ENCODE measurements at places on chromosomes 16 and 17.
A peak's percentile ranks its signal among the peaks of the same experiment; 100 is the strongest.

- DNase-seq: no peak
Observed at GRCh38 chr17:54694287-54694887, 206.3 kb upstream of the TOM1L1 start.

GRCh38 chr16:11091021-11091785 is 146.8 kb downstream of the CLEC16A start:
- DNase-seq: no peak

- no peak for DNase-seq
Observed at GRCh38 chr16:85394456-85395206, 218.5 kb upstream of the GSE1 start.

DNA sequence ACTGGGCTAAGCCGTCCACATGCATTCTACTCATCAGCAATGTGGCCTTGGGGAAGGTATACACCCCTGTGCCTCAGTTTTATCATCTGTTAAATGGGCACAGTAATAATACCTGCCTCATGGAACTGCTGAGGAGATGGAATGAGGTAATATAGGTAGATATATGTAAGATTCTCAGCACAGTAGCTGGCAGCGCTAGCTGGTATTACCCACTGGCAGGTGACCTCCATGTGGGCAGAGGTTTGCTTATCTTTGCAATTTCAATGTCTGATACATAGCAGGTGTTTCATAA is 1.2 kb upstream of the SGCA start:
- no peak for DNase-seq

DNA sequence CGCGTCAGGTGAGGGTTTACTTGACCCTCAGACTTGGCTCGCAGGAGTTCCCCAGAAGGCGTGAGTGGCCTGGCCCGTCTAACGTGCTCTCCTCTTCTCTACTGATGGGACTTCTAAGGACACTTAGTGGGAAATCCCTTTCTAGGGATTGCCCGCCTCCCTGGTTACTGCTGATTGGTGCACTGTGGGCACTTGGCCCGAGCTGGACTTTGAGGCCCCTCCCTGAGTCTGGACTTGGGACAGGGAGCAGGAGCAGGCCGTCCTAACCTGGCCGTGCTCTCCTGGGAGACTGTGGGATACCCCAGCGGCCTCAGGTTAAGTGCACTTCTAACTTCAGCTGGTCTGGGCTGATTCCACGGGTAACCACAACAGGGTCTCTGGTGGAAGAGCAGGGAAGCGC is 14.7 kb downstream of the IFT140 start:
- DNase-seq: no peak

GRCh38 chr16:74768239-74768638 is 6.4 kb downstream of the FA2H start:
- no peak for DNase-seq

- DNase-seq: no peak
Observed at GRCh38 chr16:88761830-88762229, 23.2 kb downstream of the PIEZO1 start.

- DNase-seq: no peak
Observed at GRCh38 chr16:27374804-27375425, 27.1 kb upstream of the IL21R start.

GRCh38 chr17:29469276-29469675 is 79.1 kb downstream of the TAOK1 start:
- no peak for DNase-seq

DNA sequence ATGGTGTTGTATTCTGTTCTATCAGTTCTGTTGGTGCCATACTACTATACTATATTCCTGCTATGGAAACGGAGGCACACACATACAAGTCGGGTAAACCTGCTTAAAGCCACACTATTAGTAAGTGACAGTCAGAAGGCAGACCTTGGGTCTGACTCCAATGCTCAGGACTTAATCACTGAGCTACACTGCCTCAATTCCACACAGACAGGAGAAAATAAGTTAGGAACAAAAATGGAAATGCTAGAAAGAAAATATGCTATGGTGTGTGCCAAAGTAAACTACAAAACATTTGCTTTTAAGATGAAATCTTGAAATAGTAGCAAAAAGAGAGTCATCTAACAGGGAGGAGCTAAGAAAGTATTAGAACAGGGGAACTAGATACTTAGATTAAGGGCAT is 48.1 kb downstream of the MYO1D start:
- DNase-seq: no peak

- peak; percentile 67 for DNase-seq
Observed at GRCh38 chr17:81959362-81960129, 1.4 kb downstream of the NOTUM start.

DNA sequence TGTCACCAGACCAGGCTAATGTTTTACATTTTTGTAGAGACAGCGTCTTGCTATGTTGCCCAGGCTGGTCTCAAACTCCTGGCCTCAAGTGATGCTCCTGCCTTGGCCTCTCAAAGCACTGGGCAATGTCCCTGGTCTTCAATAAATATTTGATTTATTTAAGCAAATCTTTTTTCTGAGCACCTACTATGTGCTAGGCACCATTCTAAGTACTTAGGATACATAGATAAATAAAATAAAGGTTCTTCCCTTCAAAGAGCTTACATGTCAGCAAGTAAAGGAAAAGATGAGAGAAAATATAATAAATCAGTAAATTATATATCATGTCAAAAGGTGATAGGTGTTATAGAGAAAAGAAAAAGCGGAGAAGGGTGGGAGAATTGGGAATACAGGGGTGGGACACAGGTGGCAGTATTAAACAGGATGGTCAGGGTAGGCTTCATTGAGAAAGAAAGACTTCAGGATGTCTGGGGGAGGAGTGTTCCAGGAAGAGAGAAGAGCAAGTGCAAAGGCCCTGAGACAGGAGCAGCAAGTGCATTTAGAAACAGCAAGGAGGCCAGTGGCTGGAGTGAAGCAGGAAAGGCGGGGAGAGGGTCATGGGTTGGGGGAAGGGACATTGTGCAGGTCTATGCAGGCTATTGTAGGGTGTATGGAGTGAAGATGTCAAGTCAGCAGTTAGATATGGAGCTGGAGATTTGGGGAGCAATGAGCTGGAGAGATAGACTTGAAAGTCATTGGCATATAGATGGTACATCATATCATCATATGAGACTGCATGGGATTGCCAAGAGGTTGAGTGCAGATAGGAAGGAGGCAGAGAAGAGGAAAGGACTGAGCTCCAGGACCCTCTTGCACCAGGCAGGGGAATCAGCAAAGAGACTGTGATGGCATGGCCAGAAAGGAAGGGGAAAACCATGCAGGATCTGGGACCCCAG is 11.3 kb downstream of the ABCC3 start:
- no peak for DNase-seq

DNA sequence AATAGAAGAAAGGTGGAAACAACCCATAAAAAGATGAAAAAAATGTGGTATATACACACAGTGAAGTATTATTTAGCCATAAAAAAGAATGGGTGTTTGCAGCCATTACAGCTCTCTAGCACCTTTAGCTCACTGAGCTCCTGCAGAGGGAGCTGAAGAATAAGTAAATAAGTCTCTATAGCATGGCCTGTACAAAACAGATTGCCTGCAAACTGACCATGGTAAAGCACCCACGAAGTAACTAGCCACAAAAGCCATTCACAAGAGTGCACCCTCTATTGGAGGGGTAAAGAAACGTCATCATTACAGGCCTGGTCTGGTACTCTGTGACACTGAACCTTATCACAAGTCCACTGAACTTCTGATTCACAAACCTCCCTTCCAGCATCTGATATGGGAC is 76.3 kb downstream of the USP32 start:
- DNase-seq: no peak

- no peak for DNase-seq
Observed at GRCh38 chr16:68915589-68915988, 72.3 kb downstream of the TANGO6 start.

DNA sequence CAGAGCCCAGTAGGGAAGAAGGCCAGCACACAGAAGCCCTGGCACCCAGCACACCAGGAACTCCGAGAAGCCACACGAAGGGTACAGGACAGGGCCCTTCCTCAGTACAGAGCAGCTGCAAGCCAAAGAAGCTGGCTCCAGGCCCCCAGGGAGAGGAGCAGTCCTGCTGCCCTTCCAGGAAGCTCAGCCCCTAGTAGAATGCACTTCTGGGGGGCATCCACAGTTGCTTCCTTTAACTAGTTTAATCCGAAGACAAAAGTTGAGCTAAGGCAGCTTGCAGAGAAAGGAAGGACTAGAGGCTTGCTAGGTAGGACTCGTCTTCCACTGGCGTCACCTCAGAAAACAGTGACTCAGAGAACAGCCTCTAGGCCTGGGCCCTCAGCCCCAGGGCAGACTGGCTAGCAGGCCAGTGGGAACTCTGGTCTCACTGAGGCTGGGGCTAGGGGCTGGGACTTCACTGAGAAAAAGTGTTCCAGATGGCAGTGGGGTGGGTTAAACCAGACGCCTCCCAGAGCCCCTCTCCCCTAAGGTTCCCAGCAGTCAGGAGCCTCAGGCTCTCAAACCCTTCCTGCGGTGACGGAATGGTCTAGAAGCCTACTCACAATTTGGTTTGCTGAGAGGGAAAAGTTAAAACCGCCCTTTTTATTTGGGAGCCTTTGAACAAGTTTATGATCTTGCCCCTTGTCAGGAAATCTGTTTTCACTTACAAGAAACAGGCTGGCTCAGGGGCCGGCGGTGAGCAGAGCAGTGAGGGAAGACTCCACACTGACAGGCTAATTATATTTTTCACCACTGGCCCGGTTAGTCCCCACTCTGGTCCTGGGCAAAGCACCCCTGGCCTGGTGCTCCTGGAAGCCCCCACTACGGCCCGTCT is 41.4 kb downstream of the ACTG1 start:
- DNase-seq: no peak

- no peak for DNase-seq
Observed at GRCh38 chr16:57518922-57519321, 17.4 kb downstream of the CCDC102A start.

DNA sequence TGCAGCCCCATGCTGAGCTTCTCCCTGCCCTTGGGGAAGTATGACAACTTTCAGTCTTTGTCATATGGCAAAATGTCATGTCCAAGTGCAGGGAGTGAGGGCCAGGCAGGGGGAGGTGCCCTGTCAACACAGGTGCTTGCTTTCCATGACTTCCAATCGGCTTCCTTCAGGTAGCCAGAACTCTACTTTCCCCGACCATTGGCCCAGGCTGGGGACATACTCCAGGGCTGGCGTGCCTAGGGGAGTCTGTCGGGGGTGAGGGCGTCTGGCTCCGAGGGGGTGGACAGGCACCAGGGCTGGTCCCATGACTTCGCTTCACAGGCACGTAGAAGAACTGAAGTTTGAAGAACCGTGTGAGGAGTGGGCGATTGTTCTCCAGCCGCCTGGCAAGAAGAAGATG is 19.8 kb upstream of the PIK3R6 start:
- DNase-seq: no peak

DNA sequence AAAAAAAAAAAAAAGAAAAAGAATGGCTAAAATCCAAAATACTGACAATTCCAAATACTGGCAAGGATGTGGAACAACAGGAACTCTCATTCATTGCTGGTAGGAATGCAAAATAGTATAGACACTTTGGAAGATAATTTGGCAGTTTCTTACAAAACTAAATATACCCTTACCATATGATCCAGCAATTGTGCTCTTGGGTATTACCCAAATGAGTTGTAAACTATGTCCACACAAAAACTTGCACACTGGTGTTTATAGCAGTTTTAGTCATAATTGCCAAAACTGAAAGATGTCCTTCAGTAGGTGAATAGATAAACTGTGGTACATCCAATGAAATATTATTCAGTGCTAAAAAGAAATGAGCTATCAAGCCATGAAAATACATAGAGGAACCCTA is 8.5 kb upstream of the MEIOC start:
- DNase-seq: no peak

GRCh38 chr16:56838622-56839337 is 26.2 kb upstream of the SLC12A3 start:
- DNase-seq: no peak

DNA sequence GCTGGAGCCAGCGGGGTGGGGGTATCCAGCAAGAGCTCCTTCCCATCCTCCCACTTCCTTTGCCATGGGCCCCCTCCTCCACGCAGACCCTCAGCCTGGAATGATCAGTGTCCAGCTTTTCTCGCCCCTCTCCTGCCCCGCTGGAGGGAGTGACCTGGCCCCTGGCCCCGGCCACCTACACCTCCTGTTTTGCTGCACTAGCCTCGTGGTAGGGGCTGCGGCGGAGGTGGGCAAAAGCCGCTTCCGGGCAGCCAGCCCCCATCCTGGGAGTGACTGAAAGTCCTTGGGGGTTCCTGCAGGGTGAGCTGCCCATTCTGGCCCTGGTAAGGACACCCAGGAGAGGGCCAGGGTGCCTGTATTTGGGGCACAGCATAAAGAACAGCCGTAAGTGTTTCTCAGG is 295.7 kb downstream of the SEC14L1 start:
- no peak for DNase-seq

GRCh38 chr17:50853015-50853615 is 13.0 kb downstream of the TOB1 start:
- no peak for DNase-seq

DNA sequence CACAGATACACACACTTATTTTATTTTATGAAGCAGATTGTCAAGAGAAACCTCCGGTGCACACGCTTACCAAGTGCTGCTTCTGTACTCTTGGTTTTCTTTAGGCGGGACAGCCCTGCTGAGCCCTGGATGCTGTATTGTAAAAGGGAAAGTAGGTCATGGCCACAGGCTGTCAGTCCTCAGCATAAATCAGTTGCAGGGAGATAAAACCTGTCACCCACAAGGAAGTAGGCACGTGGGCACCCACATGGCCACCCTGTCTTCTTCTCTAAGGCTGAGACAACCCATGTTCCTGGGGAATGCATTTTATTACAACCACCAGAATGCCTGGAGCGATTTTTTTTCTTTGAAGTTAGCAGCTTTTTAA is 59.3 kb downstream of the ASIC2 start:
- DNase-seq: no peak

DNA sequence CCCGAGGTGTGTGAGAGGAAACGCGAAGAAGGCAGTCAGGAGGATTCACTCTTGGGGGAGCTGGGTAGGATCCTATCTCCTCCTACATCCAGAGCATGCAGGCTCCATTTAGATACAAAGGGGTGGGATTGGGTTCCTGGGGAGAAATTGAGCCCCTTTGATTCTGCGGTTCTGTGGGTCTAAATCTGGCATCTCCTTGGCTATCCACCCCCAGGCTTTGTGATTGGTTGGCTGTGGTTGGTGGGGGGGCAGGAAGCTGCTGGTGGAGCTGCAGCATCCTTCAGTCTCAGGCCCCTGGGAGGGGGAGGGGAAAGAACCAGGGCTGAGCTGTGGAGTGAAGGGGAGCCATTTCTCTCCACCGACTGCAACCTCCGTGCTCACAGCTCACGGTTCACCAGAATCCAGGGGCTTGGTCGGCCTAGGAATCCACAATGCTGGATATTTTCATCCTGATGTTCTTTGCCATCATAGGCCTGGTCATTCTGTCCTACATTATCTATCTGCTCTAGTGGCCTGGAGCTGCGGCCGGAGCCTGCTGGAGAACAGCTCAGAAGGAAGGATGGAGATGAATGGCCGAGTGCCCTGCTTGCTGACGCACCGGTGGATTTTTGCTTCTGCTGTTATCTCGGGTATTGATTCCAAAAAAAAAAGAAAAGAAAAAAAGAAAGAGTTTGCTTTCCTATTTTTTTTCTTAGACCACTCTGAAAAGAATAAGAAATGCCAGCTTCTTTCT is at the start of gene LASP1NB:
LASP1NB (plus strand) TSS at position 352 of the 733 bp plus-strand sequence.
- no peak for DNase-seq

GRCh38 chr16:12265108-12265507 is 288.6 kb downstream of the SNX29 start:
- no peak for DNase-seq

Data from stimulated activated CD8-positive, alpha-beta memory T cell treated with anti-CD3 and anti-CD28 coated beads, Interleukin-15, amount 100 ng/mL, for 24 hours (primary cell).